ENCODE measurements at places on chromosomes 1 and 21.

GRCh38 chr1:227942021-227942715, 5.6 kb downstream of the WNT9A start:
- DNase-seq: no peak

DNA sequence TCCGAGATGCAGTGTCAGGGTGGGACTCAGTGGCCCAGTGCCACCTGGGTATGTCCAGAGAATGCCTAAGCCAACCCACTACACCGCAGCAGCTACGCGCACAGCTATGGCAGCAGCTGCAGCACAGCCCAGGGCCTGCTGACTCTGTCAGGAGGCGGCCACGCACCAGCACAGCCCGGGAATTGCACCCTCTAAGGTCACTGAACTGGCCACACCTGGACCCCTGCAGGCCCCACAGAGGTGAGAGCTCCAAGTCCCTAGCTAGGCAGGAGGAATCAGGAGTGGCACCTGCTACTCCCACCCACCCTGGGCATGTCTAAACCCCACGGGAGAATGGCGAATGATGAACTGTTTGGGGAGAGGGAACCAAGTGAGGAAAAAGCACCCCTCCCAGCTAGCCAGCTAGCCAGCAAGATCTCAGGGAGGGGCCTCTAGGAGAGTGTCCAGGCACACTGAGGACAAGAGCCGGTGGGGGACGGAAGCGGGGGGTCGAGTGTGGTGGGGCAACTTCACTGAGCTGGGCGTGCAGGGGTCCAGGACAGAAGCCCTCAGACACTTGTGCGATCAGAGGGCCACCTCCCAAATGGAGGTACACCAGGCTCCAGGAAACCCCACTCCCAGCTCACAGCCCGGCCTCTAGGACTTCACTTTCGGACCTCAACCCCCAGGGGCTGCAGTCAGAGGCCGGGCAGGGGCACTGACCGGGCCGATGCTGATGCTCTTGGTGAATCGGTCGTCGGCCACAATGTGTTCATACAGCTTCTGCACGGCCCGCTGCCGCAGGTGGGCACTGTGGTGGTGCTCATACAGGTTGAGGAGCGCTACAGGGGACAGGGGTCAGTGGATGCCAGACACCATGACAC, 13.9 kb downstream of the LSS start:
- no peak for DNase-seq

DNA sequence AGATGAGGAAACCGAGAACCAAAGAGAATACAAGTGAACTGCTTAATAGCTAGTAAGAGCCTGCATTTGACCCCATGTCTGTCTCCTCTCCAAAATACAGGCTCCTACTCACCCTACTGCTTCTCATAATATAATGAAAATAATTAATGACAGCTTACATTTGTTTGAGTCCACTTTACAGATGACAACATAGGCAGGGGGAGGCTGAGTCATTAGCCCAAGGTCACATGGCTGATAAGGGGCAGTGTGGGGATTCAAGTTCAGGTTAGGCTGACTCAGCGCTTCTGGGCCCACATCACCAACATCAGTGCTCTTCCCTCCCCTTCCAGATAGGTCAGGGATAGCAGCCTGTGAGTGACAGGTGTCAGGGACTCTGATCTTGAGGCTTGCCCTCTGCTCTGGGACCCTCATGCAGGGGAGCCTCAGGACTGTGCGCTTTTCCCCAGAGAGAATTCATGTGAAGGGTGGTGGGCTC, 16.2 kb downstream of the AZIN2 start:
- no peak for DNase-seq

- no peak for DNase-seq
Observed at GRCh38 chr1:205786601-205787000, 11.3 kb upstream of the RAB29 start.

DNA sequence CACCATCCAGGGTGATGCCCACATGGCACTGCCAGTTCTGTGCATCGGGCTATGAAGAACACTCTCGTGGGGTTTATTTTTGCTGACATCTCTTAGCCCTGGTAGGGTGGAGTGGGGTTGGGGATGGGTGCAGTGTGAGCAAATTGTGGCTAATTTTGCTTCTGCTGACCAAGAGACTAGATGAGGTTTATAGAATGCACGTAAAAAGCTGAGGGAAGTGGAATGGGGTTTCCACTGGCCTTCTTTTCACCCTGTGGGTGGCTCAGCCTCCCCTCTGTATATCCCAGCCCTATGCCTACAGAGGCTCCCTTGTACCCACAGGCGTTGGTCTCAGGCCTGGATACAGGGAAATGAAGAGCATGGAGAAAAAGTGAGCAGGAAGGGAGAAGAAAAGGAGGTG, 44.1 kb upstream of the RAB4A start:
- DNase-seq: no peak

DNA sequence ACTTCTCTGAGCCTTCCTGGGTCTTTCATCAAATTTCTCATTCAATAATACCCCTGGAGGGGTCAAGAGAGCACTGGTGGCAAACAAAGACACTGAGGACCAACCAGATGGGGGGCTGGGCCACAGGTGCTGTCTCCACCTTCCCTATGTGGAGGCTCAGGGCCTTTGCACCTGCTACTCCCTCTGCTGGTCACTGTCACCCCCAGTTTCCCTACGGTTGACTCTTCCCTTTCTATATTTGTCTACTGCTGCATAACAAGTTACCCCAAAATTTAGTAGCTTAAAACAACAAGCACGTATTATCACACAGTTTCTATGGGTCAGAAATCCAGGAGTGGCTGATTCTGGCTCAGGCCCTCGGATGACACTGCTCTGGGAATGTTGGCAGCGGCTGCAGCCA, 138.8 kb upstream of the RUNX3 start:
- no peak for DNase-seq

GRCh38 chr1:168344517-168344916, 63.8 kb downstream of the TBX19 start:
- no peak for DNase-seq

DNA sequence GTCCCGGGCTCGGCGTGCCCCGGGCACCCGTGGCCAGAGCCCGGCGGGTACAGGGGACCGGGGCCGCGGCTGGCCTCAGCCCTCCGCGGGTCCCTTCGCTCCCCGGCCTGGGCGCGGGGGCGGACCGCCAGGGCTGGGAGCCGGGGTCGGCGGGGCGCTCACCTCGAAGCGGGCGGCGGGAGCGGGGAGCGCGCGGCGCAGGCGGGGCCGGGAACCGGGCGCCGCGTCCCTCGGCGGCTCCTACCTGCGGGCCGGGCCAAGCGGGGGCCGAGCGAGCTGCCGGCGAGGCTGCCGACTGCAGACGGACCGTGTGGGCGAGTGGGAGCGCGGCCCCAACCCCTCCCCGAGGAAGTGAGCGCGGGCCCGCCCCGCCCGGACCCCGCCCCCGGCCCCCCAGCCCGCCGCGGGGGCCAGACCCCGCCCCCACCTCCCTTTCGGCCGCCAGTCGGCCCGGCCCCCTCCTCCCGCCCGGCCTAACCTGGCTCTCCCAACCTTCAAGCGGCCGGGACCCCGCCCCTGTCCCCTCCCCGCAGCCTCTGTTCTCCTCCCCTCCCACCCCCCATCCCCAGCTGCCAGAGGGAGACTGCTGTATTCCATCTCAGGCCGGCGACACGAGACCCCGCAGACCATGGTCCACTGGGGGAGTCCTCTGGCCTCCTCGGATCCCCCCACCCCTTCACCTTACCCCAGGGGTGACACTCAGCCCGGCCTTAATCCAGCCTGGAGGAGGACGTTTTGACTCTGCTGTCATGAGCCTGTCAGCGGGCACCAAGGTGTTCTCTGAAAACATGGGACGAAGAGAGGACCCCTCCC, at the start of gene FHL3:
TSS of gene FHL3 (minus strand) at position 320 of the 813 bp plus-strand sequence. CDS start 6,102 bp downstream, outside the sequence.
- no peak for DNase-seq

- no peak for DNase-seq
Observed at GRCh38 chr1:2072109-2072806, 22.0 kb downstream of the PRKCZ start.

DNA sequence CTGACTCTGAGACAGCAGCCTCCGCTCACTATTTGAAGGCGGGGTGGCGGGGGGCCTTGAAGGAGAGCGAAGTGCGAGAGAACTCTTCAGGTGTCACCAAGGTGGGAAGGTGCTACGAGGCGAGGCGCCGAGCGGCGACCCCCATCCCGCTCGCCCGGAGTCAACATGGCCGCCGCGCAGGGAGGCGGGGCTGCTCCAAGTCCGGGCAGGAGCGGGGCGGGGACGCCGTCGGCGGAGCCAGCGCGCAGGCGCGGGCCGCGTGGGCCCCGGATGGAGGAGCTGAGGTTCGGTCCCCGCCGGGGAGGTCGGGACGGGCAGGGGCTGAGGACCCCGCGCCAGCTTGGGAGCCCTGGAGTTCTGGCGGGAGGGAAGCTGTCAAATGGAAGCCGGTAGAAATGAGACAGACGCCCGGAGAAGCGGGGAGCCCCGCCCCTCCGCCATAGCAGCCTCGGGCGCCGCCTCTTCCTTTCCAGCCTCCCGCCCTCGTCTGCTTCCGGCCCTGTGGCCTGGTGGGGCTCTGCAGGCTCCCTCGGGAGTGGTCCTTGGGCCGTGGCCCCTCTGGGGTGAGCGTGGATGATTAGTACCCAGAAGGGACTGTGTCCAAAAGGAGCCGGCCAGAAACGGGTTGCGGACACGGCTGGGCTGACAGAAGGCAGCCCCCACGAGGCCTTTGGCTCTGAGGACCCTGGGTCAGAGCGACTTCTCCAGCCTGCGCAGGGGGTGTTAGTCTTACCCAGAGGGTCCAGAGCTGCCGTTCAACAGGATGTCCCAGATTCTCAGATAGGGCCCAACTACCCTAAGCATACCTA, at the start of gene PIGV:
TSS of gene PIGV (plus strand) at position 245 of the 809 bp plus-strand sequence. CDS start 2,866 bp downstream, outside the sequence.
- peak; percentile 59 for DNase-seq

DNA sequence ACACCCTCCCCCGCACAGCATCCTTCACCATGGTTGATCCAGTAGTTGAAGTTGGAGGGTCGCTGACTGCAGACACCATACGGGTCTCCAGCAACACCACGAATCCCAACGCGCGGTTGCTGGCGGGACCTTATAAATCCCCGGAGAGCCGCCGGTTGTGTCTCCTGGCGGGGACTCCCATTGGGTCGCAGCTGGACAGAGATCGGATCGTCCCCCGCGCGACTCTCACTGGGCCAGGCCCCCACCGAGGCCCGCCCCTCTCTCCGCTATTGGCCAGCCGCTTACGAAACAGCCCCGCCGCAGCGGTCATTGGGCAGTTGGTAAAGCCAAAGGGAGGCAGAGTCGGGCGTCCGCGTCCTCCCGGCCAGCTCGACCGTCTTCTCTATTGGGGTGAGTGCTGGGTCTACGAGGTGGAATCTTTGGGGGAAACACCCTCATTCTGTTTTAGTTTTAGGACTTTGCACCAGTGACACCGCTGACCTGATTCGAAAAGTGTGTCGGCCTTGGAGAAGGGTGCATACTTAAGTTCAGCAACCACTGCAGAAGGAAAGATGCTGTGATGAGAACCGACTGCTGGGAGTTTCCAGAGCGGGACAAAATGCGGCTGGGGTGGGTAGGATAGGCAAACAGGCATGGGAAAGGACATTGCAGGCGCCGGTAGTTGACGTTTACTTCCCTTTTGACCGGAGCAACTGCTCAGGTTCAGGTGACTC, 27.4 kb downstream of the RABIF start:
- DNase-seq: no peak

- no peak for DNase-seq
Observed at GRCh38 chr1:53754484-53755312, 15.7 kb upstream of the GLIS1 start.

GRCh38 chr1:214396330-214396729, 115.4 kb downstream of the SMYD2 start:
- DNase-seq: no peak

DNA sequence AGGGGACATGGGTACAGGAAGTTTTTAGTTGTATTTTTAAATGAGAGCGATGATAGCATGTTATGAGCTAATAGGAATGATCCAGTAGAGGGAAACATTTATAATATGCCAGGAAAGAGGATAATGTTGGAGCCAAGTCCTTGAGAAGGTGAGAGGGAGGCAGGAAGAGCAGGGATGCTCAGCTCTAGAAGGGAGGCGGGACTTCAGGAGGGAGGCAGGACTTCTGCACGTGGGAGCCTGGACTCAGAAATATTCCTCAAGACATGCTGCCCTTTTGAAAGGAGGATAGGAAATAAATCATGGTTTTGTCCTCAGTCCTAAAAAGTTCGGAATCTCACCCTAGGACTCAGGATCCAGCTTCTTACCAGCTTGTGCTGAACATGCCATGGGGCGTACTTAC, 5.9 kb downstream of the ADARB1 start:
- DNase-seq: no peak

- DNase-seq: no peak
Observed at GRCh38 chr1:99218572-99218971, 45.7 kb upstream of the PLPPR4 start.

DNA sequence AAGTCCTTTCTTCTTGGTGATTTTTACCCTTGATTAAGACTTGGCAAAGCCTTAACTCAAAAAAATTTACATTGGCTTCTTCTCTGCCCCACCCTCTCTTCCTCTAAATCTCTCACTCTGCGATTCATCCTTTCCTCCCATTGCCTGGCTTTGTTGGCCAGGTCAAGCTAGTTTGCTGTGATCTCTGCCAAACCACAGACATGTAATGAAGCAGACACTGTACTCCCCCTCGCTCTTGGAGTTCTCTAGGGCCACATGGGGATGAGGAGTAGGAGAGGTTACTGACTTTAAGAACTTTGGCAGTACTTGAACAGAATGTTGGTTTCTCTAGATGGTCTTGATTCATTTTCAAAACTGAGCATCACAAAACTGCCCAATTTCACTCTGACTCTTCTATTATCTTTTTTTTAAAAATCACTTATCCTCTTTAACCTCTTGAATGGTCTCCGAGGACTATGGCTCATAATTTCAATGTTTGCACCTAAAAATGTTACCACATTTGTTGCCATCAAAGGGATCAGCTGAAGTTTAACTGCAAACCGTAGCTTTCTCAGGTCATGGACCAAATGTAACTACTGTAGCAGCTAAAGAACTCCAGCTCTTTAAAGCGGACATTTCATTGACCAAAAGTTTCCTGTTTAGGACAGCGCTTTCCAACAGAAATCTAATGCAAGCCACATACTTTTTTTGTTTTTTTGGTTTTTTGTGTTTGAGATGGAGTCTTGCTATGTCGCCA, 62.7 kb upstream of the IPO9 start:
- DNase-seq: no peak

- no peak for DNase-seq
Observed at GRCh38 chr1:181099152-181100014, 10.9 kb downstream of the IER5 start.

DNA sequence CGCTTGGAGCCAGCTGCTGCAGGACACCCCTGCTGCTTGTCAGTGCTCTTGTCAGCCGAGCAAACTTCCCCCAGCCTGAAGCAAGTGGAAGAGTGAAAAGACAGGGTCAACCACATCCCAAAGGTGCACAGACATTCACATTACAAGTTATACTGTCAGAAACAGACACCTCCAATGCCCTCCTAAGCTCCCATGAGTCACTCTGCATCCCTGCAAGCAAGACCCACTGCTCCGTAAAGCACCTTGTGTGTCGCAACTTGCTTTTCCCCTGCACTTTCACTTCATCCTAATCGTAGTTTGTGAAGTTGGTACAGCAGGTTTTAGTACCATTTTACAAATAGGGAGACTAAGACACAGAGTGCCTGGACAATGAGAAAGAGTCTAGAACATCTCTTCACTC, 51.1 kb downstream of the KCNH1 start:
- DNase-seq: no peak

GRCh38 chr21:35783721-35784120, 276.6 kb downstream of the SETD4 start:
- no peak for DNase-seq
